ENCODE measurements at places on chromosomes 4 and X. TPM values are rescaled to one million over a fixed set of nuclear protein-coding genes. Genes with fewer than 3 reads are reported as not detected.

RASGEF1B gene
- 12.9 TPM for total RNA-seq

RUFY3 gene
- total RNA-seq: 62.3 TPM

QRFPR gene
- not detected for total RNA-seq

AFP gene
- total RNA-seq: not detected

ESX1 gene
- not detected for total RNA-seq

GIMD1 gene
- total RNA-seq: not detected

MAGEA9B gene
- total RNA-seq: not detected

STOX2 gene
- total RNA-seq: 6.5 TPM

SSR4 gene
- 225 TPM for total RNA-seq

C4orf50 gene
- total RNA-seq: not detected

HSD17B13 gene
- 0.32 TPM for total RNA-seq

GPM6B gene
- 7.6 TPM for total RNA-seq

NSUN7 gene
- total RNA-seq: 0.65 TPM

AR gene
- total RNA-seq: 12.3 TPM

ERAS gene
- total RNA-seq: not detected

ARL13A gene
- not detected for total RNA-seq

AMOT gene
- total RNA-seq: 12.9 TPM

SPOCK3 gene
- not detected for total RNA-seq

PITX2 gene
- 0.43 TPM for total RNA-seq

ARHGEF38 gene
- total RNA-seq: not detected

CXCL11 gene
- total RNA-seq: not detected

FOXP3 gene
- total RNA-seq: 0.10 TPM

KLKB1 gene
- 0.83 TPM for total RNA-seq

NR0B1 gene
- not detected for total RNA-seq

ARR3 gene
- not detected for total RNA-seq

SLITRK2 gene
- 0.24 TPM for total RNA-seq

TREX2 gene
- total RNA-seq: 0.48 TPM

FRMD7 gene
- 0.19 TPM for total RNA-seq

SPINK2 gene
- total RNA-seq: not detected

CXCL6 gene
- not detected for total RNA-seq

All from posterior vena cava (tissue), 2 donors.